ENCODE measurements at places on chromosomes 1 and 21. TPM values are rescaled to one million over a fixed set of nuclear protein-coding genes. Genes with fewer than 3 reads are reported as not detected.

OR2T3 gene
- not detected for total RNA-seq

COL6A2 gene
- 68.5 TPM for total RNA-seq

LSM10 gene
- total RNA-seq: 27.5 TPM

DNA sequence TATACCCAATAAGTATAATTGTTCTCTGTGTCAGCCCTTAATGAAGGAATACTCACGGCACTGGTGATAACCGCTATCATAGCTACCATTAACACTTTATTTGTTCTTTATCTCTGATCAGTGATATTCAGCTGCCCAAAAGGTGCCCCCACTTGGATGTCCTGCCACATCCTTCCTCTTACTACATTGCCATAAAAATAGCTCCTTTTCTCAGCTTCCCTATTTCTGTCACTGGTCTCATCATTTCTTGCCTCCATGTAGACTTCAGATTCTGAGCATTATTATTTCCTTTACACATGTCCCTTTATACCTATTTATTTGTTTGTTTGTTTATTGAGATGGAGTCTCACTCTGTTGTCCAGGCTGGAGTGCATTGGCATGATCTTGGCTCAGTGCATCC lies 2.7 kb upstream of the RAB29 start:
- no peak overlapping the region for H3K4me3 ChIP-seq
- no peak overlapping the region for H3K27ac ChIP-seq
- H3K27me3 ChIP-seq: peaks cover 32% of the 10 kb centered on the region

SLAMF9 gene
- not detected for total RNA-seq

PGLYRP4 gene
- not detected for total RNA-seq

HYI gene
- total RNA-seq: 18.9 TPM

ADAMTS4 gene
- total RNA-seq: 4.7 TPM

ROR1 gene
- 94.3 TPM for total RNA-seq

GRCh38 chr1:6603915-6604558 lies 1.4 kb upstream of the KLHL21 start:
- H3K4me1 ChIP-seq: peaks cover 9% of the 10 kb centered on the region
- H3K27ac ChIP-seq: peak overlapping the region; percentile 94
- DNase-seq: peak; percentile 93
- no peaks in the 10 kb centered on the region for H3K36me3 ChIP-seq

DNA sequence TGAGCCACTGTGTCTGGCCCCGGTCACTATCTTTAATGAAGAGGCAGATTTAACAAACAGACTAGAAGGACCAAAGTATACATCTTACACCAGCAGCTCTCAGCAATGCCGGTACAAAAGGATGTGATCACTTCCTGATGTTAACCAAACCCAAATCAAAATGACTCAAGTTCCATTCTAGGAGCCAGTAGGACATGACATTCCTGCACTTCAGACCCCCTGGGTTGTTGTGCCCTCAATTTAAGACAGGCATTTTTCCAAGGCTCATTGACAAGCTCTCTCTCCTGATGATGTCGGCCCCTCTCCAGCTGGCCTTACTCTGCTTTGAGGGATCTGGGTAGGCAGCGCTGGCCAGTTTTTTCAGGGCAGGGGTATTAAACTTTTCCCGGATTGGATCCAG lies 35.1 kb downstream of the YARS1 start:
- no peak overlapping the region for H3K27ac ChIP-seq
- no peak for DNase-seq
- no peaks in the 10 kb centered on the region for H3K27me3 ChIP-seq
- no peaks in the 10 kb centered on the region for H3K4me1 ChIP-seq

DNA sequence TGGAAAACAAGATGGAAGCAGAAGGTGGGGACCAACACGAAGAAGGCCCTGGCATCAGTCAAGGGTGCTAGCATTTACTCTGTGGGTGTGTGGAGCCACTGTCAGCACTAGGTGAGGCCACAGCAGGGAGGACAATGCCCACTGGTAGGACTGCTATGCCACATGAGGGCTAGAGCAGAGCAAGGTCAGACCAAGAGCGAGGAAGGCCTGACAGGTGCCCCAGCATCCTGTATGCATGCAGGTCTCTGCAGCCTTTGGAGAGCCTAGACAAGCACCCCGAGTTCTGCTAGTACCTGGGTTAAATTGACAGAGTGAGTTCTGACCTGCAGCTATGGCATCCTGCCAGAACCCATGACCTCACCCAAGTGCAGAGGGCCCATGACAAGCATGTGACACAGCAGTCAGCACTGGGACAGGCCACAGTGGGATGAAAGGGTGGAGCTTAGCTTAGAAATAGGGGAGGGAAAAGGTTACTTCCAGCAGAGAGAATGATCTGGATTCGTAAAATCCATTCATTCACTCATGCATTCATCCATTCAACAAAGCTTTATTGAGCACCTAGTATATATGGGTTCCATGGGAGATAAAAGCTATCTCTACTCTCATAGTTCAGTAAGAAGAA lies 9.0 kb upstream of the CSF1 start:
- no peaks in the 10 kb centered on the region for H3K36me3 ChIP-seq
- H3K27me3 ChIP-seq: no peaks in the 10 kb centered on the region
- no peak overlapping the region for H3K27ac ChIP-seq
- DNase-seq: no peak
- no peak overlapping the region for H3K4me3 ChIP-seq

DNA sequence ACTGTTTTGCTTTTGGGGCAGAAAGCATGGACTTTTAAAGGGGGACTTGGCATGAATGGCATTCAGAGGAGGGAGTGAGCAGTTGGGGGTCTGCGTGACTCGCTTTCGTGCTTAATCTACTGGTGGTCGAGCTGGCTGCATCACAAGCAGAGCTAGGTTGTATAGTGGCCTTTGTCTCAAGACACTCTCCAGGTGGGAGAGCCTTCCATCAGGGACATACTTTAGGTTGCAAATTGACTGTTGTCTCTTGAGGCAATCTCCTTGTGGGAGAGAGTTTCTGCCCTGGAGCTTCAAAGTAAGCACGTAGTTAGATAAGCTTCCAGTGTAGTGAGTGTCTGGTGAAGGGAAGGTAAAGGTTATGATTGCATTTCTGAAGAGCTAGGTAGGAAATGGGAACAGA lies 93.9 kb downstream of the C1orf21 start:
- no peaks in the 10 kb centered on the region for H3K27me3 ChIP-seq
- no peaks in the 10 kb centered on the region for H3K36me3 ChIP-seq
- H3K4me3 ChIP-seq: no peak overlapping the region

- H3K27ac ChIP-seq: no peak overlapping the region
- peaks cover 10% of the 10 kb centered on the region for H3K4me1 ChIP-seq
- no peak overlapping the region for H3K4me3 ChIP-seq
These were observed 39.5 kb upstream of the BCAR3 start for GRCh38 chr1:93720956-93721626.

- H3K27me3 ChIP-seq: no peaks in the 10 kb centered on the region
- no peaks in the 10 kb centered on the region for H3K36me3 ChIP-seq
- H3K27ac ChIP-seq: no peak overlapping the region
- H3K4me3 ChIP-seq: no peak overlapping the region
- no peak for DNase-seq
These were observed 144.6 kb downstream of the NFIA start for GRCh38 chr1:61226791-61227567.

GRCh38 chr1:29120367-29120766 lies 3.3 kb downstream of the TMEM200B start:
- H3K4me3 ChIP-seq: no peak overlapping the region
- DNase-seq: no peak
- H3K36me3 ChIP-seq: no peaks in the 10 kb centered on the region
- H3K4me1 ChIP-seq: peaks cover 6% of the 10 kb centered on the region

IGSF5 gene
- total RNA-seq: 10.1 TPM

CD1B gene
- total RNA-seq: not detected

CELA2A gene
- total RNA-seq: not detected

DNA sequence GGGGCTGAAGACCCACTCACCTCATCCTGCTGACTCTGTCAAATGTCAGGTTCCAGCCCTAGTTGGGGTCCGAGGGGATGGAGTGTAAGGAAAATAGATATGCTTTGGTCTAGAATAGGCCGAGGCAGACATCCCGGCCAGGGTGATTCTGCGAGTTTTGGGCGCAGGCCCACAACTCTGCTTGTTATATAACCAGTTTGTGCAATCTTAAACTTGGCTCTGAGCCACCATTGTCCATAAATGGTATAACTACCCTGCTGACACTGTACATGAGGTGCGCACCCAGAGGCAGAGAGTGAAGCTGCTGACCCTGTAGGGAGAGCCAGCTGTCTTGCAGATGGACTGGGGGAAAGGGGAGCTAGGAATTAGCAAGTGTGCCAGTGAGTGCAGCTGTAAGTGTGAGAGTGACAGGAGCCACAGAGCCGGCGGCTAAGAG lies 1388.8 kb downstream of the AMY1C start:
- H3K27ac ChIP-seq: no peak overlapping the region
- no peaks in the 10 kb centered on the region for H3K27me3 ChIP-seq
- no peaks in the 10 kb centered on the region for H3K4me1 ChIP-seq
- no peaks in the 10 kb centered on the region for H3K36me3 ChIP-seq
- H3K4me3 ChIP-seq: no peak overlapping the region

WNT4 gene
- not detected for total RNA-seq

DNA sequence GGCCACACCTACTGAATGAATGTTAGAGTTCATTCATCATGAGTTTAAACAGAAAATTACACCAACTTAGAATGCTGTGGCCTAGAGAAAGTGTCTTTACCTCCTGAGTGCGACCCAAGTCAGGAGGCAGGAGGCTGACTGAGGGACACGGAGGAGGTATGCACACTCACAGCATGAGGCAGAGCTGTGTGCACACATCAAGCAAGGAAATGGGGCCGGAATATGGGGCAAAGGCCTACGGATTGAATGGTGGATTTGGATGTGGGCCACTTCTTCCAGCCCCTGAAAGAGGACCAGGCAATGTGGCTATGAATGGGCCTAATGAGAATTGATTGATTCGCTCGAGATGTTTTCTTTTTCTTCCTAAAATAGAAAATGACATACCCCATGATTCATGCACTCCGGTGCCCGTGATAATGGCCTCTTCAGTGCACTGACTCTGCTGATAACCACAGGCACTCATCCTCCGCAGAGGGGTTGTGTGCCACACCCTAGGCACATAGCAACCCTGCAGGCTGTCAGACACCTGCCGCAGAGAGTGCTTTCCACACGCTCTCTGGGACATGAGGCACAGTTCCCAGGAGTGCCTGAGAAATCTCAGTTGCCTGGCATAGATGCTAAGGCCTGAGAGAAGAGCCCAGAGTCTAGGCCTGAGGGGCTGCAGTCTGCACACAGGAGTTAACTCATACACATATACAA lies 155.5 kb downstream of the GLUL start:
- H3K4me3 ChIP-seq: no peak overlapping the region
- no peak for DNase-seq
- no peak overlapping the region for H3K27ac ChIP-seq
- H3K27me3 ChIP-seq: no peaks in the 10 kb centered on the region
- H3K36me3 ChIP-seq: no peaks in the 10 kb centered on the region
- H3K4me1 ChIP-seq: no peaks in the 10 kb centered on the region

DNA sequence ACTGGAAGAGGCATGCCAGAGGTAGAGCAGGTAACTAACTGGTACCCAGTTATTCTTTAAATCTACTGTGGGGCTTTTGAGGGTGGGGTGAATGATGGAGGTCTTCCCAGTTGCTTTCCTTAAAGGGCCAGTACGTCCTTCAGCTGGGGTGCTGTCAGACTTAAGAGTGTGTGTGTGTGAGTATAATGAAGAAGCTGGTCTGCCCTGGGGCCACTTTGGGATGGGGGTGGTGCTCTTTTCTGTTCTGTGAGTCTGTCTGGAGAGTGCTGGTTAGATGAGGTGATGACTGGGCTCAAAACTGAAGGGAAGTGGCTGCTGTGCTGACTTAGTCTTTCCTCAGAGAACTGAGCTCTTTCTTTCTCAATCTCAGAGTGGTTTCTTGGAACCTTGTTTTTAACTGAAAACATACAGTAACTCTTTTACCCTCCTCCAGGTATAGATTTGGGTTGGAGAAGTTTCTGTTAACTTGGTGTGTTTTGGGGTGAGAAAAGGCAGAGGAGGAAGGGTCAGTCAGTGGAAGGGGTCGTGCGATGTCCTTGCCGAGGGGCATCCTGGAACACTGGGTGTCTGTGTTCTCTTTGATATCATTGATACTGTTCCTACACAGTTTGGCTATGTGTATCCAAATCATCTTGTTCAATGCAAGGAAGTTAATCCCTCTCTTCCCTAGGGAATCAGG lies 746 bp downstream of the MACF1 start:
- no peak for DNase-seq
- peak overlapping the region; percentile 10 for H3K4me3 ChIP-seq
- H3K4me1 ChIP-seq: peaks cover 27% of the 10 kb centered on the region
- H3K27ac ChIP-seq: peak overlapping the region; percentile 85
- no peaks in the 10 kb centered on the region for H3K27me3 ChIP-seq

DNA sequence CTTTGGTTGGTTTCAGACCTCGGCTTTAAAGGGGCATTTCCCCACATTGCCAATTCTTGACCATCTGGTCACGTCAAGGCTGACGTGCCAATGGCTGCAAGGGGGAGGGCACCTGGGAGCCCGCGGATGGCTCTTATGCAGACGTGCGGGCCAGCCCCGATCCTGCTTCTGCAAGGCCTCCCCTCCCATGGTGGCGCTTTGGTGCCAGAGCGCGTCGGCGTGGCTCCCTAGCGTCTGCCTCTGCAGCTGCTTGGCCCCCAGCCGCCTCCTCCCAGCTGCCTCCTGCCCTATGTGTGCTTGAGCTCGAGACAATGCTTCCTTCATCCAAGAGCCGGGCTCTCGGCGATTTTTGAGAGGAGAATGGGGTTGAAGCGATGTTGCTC lies 29.1 kb downstream of the SKI start:
- peak overlapping the region; percentile 81 for H3K27ac ChIP-seq
- H3K4me1 ChIP-seq: peaks cover 16% of the 10 kb centered on the region
- H3K4me3 ChIP-seq: no peak overlapping the region
- DNase-seq: peak; percentile 53

GRCh38 chr1:193417945-193418744 lies 231.7 kb upstream of the B3GALT2 start:
- DNase-seq: no peak
- H3K4me1 ChIP-seq: no peaks in the 10 kb centered on the region
- H3K4me3 ChIP-seq: no peak overlapping the region
- H3K27ac ChIP-seq: no peak overlapping the region

GRCh38 chr1:156204686-156205085 lies 8.1 kb upstream of the PMF1 start:
- DNase-seq: no peak
- no peak overlapping the region for H3K4me3 ChIP-seq
- H3K4me1 ChIP-seq: peaks cover 16% of the 10 kb centered on the region
- 0 out of 2 replicates have a peak, but pooled peaks cover 3% of the 10 kb centered on the region for H3K36me3 ChIP-seq
- H3K27ac ChIP-seq: no peak overlapping the region
- H3K27me3 ChIP-seq: no peaks in the 10 kb centered on the region

GRCh38 chr1:15483971-15484370 lies 8.1 kb downstream of the CELA2B start:
- H3K27ac ChIP-seq: no peak overlapping the region
- DNase-seq: no peak
- H3K27me3 ChIP-seq: no peaks in the 10 kb centered on the region
- H3K4me1 ChIP-seq: no peaks in the 10 kb centered on the region
- no peak overlapping the region for H3K4me3 ChIP-seq

DNA sequence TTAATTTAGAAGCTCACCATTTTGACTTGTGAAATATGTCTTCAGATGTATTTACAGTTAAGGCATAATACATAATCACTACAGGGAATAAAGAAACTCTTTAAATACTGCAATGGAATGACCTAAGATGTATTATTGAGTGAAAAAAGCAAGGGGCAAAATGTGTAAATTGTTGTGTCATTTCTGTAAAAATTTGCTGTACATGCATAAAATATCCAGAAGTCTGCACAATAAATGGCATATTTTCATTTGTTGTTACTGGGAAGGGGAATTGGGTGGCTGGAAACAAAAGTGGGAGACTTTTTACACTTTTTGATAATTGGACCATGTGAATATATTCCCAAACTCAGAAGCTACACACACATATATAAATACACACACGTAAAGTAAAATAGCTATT lies 17.1 kb downstream of the LRIG2 start:
- H3K27me3 ChIP-seq: no peaks in the 10 kb centered on the region
- H3K27ac ChIP-seq: no peak overlapping the region
- H3K36me3 ChIP-seq: peaks cover 30% of the 10 kb centered on the region
- DNase-seq: no peak
